ENCODE measurements at places on chromosomes 7 and 10. TPM values are rescaled to one million over a fixed set of nuclear protein-coding genes. Genes with fewer than 3 reads are reported as not detected.

Gene BAIAP2L1
- not detected for polyA plus RNA-seq

Gene ARMC10
- polyA plus RNA-seq = 30.5 TPM

Gene GRM3
- 25.7 TPM for polyA plus RNA-seq

Gene HOXA13
- polyA plus RNA-seq = not detected

Gene CPA2
- polyA plus RNA-seq = not detected

Gene CCDC71L
- 0.22 TPM for polyA plus RNA-seq

Gene PRKCQ
- polyA plus RNA-seq = 2.2 TPM

Gene RADIL
- 0.52 TPM for polyA plus RNA-seq

Gene MYL7
- 2.4 TPM for polyA plus RNA-seq

Gene DPP6
- 60.8 TPM for polyA plus RNA-seq
